ENCODE measurements at places on chromosomes 13 and 19.

GRCh38 chr19:7845390-7846154 lies 15.6 kb downstream of the EVI5L start:
- DNase-seq: no peak

GRCh38 chr19:30132343-30133075 lies 190.5 kb downstream of the URI1 start:
- DNase-seq: no peak

GRCh38 chr13:71906448-71906847 lies 39.4 kb upstream of the DACH1 start:
- no peak for DNase-seq

DNA sequence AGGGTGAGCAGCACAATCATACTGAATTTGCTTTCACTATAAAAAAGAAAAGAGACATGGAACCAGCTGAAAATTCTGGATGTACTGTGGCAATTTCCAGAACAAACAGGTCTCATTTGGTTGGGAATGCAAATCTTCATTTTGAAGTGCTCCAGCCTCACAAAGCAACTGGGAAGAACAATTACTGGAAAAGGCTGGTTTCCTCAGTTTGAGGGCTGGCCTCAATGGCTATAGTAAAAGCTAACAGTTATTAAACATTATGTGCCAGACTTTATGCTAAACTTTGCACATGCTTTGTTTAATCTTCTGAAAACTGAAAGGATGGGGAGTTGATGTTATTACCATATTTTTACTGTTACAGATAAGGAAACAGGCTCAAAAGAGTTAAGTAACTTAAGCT lies 3.0 kb downstream of the OBI1 start:
- DNase-seq: no peak

GRCh38 chr19:58037927-58038687 lies 4.3 kb downstream of the ZSCAN1 start:
- DNase-seq: no peak

DNA sequence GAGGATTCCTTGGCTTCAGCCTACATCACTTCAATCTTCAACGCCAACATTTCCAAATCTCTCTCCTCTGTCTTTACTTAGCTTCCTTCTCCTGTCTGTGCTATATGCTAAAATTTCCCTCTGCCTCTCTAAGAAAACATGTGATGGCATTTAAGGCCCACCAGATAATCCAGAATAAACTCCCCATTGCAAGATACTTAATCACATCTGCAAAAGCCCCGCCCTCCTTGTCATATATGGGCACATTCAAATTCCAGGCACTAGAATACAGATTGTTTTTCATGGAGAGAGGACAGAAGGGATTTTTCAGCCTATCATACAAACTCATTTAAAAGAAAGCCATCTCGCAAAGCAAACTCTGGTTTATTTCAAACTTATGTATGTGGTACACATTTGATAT lies 16.2 kb downstream of the ARGLU1 start:
- no peak for DNase-seq

GRCh38 chr13:106036870-106037269 lies 498.6 kb downstream of the EFNB2 start:
- no peak for DNase-seq

DNA sequence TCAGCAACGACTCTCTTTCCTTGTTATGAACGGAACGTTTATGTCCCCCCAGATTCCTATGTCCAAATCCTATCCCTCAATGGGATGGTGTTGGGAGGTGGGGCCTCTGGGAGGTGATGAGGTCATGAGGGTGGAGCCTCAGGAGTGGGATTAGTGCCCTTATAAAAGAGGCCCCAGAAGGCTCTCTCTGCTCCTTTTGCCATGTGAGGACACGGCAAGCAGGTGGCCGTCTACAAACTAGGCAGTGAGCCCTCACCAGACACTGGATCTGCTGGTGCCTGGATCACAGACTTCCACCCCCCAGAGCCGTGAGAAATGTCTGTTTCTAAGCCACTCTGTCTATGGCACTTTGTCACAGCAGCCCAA lies 53.2 kb downstream of the EPS15L1 start:
- DNase-seq: no peak

- no peak for DNase-seq
Measured at GRCh38 chr13:98598043-98598442, 21.1 kb upstream of the STK24 start.

DNA sequence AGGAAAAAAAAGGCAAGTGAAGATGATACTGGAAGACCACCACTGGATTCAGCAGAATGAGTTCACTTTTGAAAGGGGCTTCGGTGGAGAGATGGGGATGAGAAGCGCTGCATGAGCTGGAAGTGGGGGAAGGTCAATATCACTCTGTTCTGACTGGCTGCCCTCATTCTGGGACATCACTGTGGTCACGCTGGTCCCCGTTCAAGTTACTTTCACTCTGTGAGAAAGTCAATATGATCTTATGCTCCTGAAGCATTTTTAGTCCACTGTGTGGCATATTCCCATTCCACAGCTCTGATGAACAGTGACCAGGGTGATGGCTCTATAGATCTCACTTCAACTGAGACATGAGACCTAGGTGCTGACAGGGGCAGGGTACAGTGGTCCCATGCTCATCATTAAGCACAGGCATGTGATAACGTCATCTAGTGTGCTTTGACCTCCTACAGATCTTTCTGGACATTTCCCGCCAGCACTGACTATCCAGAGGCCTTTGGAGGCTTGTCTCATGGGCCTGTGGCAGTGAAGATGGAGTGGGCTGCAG lies 40.2 kb upstream of the GPR183 start:
- DNase-seq: no peak

DNA sequence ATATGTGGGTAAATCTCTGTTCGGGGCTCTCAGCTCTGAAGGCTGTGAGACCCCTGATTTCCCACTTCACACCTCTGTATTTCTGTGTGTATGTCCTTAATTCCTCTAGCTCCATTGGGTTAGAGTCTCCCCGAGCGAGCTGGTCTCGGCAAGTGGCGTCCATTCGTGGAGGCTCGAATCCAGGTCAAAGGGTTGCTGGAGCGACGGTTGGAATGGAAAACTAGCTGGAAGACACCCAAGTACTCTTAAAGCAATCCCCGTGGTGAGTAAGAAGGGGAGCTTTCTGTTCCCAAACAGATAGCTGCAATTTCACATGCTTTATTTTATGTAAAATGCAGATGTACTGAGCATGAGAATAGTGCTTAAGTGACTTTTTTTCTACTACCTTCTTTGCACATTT lies 277.5 kb upstream of the SGCG start:
- DNase-seq: no peak

- no peak for DNase-seq
Measured at GRCh38 chr13:37492075-37492474, 106.5 kb downstream of the POSTN start.

GRCh38 chr13:40664350-40665125 lies 1.9 kb downstream of the FOXO1 start:
- DNase-seq: no peak

Data from activated CD8-positive, alpha-beta memory T cell treated with anti-CD3 and anti-CD28 coated beads for 1 hour (primary cell).